ENCODE measurements at places on chromosomes 7 and 10.

- no peak for DNase-seq
These were observed 24.5 kb downstream of the RPA3 start for GRCh38 chr7:7693881-7694280.

- DNase-seq, result no peak
These were observed 649 bp downstream of the ACTR3B start for GRCh38 chr7:152759949-152760853.

- no peak for DNase-seq
These were observed 1.7 kb upstream of the RBM20 start for GRCh38 chr10:110642204-110643034.

GRCh38 chr10:126500185-126500584, 111.9 kb upstream of the ADAM12 start:
- no peak for DNase-seq

DNA sequence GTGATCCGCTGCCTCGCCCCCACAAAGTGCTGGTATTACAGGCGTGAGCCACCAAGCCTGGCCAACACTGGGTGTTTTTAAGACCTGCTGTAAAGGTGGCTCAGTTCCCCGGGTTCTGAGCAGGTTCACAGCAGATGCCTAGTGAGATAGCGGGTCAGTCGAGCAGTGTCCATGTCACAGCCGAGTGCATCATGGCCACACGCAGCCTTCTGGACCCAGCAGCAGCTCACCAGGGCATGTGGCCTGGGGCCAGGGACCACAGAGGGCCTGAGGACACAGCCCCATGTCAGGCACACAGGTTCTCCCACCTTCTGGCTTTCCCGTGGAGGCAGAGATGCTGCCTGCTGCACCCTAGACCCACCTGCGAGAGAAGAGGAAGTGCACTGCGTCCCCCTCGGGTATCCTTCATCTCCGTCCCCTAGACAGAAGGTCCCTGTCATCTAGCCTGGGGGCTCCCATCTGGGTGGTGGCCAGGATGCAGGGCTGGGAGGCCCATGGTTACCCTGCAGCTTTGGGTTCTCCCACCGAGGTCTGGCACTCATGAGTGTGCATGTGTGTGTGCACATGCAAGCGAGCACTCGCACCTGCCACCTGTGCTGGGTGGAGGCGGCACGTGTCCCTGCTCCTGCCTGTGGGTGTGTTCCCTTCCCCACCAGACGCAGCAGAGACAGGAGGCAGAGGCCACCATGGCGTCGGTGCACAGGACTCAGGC, 98.6 kb downstream of the NKX6-2 start:
- DNase-seq, result no peak

DNA sequence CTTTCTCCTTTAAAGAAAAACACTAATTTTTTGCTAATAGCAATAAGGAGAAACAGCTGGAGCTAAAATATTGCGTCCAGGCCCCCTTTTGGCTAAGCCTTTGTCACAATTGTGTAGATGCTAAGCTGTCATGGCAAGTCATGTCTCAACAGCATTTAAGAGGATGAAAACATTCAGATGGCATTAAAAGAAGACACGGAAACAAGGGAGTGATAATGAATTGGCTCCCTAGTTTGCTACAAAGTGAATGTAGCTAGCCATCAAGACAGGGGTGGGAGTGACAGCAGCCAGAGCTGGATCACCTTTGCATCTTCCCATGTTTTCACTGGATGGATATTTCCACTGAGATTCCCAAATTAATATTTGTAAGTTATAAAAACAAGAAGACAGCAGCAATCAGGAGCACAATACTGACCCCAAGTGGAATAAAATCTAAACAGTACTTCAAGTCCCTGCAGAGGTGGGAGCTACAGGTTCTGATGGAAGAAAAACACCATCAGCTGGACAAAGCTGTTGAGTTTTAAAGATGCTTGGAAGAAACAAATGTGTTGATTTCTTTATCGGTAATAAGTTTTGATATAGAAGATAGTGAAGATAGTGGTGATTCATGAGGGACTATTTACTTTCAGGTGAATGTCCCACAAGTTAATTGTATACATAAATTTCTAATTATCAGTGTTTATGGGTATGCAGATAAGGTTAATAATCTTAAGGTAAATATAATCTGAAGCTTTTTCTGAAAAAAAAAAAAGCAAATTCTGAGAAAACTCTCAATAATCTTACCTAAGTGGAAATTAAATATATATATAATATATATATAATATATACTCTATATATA, 129.4 kb downstream of the SLC16A9 start:
- no peak for DNase-seq

- DNase-seq, result peak; percentile 48
These were observed 36.6 kb upstream of the AGR3 start for GRCh38 chr7:16918288-16918895.

GRCh38 chr7:140200061-140200989, 23.5 kb upstream of the KDM7A start:
- no peak for DNase-seq

DNA sequence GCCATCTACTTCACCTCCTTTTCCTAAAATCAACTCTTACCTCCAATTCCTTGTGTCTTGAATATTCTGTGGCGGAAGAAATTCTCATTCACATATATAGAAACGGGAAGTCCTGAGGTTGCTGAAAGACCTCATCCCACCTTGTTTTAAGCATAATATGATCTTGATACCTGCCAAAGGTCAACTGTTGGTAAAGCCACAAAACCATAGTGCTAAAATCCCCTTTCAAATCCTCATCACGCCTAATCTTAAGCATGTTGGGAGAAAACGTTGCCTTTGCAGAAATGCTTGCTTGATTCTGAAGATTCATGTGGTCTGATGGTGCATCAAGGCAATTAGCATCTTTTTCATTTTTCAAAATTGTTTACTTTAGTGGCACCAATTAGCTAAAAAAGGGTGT, 8.5 kb downstream of the ANKRD22 start:
- DNase-seq, result no peak

DNA sequence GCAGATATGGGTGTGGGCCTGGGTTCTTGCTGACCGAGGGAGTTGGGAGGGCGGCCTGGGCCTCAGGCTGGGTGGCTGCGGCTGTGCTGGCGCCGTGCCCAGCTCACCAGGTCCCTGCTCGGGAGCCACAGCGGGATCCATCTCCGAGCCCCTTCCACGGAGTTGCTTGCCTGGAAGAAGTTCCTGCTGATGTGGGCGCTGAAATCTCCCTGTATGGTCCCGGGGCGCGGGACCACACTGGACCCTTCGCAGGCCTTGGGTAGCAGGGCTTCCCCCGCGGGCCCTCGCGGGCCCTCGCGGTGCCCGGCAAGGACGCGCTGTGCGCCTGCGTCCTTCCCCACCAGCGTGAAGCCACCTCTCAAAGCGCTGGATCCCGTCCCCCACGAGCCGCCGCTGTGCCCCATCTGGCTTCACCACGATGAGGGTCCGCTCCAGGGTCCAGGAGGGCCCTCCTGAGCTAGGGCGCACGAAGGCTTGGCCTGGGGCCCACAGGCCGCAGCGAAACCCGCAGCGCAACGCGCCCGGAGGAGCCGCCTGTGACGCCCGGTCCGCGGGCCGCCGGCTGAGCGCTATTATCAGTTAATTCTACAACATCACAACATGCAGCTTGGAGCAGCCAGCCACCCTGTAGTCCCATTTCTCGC, 31.5 kb downstream of the RAB19 start:
- no peak for DNase-seq

GRCh38 chr7:123876557-123877256, 31.7 kb downstream of the HYAL4 start:
- DNase-seq, result no peak

DNA sequence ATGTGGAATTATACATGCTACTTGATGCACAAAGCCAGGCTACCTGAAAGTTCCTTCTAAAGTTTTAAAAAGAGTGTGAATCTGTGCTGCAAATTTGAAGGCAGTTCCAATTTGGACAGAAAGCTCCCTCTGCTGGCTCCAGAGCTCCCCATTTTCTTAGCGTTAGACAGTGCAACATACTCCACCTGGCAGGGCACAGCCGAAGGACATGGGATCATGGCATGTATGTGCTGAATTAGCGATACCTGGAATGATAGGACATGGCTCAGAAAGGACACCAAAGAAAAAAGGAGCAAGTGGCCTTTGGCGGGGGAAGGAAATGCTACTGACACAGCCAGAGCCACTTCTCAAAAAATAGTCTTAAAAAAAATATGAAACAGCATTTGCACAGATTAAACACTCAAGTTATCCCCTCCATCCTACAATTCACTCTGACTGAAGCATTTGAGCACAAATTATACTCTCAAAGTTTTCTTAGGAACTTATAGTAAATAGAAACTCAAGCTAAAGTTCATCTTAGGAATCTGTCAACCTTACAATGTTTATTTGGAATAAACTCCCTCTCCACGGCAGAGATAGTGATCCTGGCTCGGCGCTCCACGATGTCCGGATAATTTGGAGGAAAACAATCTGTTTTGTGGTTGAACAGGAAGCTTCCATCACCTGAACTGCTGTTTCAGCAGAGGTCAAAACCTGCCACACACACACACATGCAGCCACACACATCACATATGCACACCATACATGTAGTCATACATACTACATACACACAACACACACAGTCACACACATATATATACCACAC, 80.0 kb downstream of the C7orf25 start:
- peak; percentile 56 for DNase-seq

GRCh38 chr7:17696422-17696821, 243.9 kb downstream of the SNX13 start:
- no peak for DNase-seq
